DMS53 (cell line): ENCODE measurements at places on chromosomes 3 and 15.
A peak's percentile ranks its signal among the peaks of the same experiment; 100 is the strongest.

- no peak for DNase-seq
Observed at GRCh38 chr3:130773366-130773765, 26.7 kb upstream of the PIK3R4 start.

- DNase-seq: no peak
Observed at GRCh38 chr3:197376020-197376419, 77.6 kb upstream of the DLG1 start.

DNA sequence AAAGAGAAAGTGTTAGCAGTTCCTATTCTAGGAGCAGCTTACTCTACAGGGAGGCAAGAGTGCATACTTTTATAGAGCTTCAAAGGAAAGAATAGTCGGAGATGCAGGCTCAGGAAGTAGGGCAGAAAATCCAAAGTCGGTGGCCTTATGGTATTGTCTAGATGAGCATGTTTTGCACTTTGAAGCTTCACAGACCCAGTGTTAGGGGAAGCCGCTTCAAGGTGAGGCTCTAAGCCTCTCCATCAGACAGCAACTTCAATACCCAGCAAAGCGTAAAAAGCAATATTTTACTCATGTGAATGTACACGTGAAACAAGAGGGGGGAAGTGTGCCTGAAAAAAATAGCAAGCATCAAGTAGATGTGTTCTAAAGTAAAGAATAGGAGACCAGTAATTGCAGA lies 125.6 kb upstream of the RASGRP1 start:
- DNase-seq: no peak

GRCh38 chr3:13616359-13616758 lies 67.4 kb downstream of the FBLN2 start:
- no peak for DNase-seq

DNA sequence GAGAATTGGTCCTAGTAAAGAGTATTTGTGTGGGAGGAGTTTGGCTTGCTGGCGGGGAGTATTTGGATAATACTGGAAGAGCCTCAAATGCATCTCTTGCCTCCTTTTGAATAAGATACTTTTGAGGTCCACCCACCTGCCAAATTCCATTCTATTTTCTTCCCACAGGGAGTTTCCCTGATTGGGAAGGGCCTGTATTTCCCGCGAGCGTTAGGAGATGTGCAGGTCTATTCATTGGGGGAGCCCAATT lies 406 bp upstream of the RASA2 start:
- DNase-seq: no peak

- DNase-seq: peak; percentile 64
Observed at GRCh38 chr3:144272680-144273079, 301.1 kb downstream of the DIPK2A start.

- no peak for DNase-seq
Observed at GRCh38 chr3:99084156-99084555, 182.7 kb upstream of the DCBLD2 start.

DNA sequence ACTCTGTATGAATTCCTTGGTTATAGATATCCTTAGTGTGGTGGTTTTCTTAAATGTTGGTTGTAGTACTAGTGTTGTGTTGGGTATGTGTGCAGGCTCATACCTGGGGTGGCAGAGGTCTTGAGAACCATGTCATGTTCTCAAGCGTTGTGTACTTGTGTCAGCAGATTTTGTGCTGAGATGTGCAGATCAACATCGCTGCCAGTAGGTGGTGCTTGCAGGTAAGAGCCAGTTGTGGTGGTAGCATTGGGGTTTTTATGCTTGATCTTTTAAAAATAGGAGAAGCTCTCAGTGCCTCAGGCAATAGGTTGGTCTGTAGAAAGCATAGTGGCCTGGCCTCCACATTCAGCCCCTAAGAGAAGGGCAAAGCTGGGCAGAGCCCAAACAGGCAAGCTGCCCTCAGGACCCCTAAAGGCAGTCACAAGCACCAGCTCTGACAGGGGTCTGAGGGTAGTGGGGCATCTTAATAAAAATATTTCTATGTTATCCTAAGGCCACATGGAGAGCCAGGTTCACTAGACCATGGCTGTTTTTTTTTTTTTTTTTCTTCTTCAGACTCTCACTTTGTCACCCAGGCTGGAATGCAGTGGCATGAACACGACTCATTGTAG lies 164.0 kb downstream of the IL20RB start:
- DNase-seq: peak; percentile 72

GRCh38 chr3:157151151-157151550 lies 8.8 kb downstream of the CCNL1 start:
- no peak for DNase-seq

DNA sequence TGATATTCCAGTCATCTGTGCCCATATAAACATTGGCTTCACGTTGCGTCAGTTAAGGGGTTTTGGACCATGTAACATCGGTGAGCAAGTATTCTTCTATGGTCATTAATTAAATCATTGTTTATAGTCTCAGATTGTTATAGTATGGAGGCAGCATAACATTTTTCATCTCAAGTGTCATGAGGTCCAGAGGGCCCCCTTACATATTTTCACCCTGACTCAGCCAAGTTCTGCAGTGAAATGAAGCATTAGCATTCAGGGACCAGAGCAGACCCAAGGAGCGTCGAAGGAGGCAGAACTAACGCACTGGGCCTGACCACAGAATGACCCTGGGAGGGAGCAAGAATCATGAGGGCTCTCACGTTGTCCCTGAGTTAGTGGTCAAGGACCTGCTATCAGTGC lies 171.5 kb downstream of the LRTM1 start:
- DNase-seq: no peak

DNA sequence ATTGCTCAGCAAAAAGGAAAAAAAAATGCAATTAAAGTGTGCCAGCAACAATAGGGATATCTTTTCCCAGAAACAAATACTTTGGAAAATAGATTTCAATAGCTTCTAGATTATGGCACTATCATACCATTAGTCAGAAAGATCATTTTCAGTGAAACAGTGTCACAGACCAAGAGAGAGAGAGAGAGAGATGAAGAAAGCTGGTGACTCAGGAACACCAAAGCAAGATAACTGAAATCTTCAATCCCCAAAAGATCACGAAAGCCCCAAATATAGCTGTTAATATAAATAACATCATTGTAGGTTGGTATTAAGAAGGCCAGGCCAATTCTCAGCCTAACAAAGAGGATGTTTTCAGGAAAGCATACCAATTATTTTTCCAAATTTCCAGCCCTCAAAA lies 57.4 kb downstream of the ZIC4 start:
- DNase-seq: no peak

DNA sequence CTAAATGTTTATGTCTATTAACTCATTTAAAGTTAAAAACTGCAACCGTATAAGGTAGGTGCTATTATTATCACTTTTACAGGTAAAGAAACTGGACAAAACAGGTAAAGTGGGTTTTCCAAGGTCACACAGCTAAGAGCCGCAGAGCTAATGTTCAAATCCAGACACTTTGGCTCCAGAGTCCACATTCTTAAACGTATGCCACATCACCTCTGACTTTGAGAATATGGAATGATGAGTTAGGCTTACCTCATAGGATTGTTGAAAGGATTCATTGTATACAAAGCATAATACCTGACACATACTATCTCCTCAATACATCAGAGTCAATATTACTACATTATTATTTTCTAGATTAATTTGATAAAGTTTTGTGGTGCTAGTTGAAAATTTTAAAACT lies 240.9 kb upstream of the STT3B start:
- DNase-seq: no peak
